SW 1271 (cell line): ENCODE measurements at places on chromosomes 12 and 14.

DNA sequence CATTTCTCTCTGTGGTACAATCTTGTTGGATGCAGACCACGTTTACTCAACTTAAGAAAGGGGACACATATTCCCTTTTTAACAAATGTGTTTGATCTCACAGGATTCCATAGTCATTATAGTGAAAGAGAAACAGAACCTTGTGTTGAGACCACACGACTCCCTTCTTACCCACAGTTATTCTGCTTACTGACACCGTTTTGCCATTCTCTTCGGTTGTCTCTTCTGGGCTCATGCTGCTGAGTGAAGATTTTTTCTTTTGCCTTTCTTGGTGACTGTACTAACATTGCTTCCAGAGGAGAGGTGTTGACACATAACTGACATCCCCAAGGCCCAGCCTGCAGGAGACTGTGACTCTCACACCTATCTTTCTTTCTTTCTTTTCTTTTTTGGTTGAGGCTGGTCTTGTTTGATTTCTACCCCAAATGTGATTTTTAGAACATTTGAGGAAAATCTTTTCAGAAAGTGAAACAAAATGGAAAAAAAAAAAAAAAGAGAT is 61.2 kb upstream of the OTOGL start:
- no peak for DNase-seq

- peak; percentile 92 for DNase-seq
Measured at GRCh38 chr12:124786061-124786964, 77.4 kb downstream of the SCARB1 start.

DNA sequence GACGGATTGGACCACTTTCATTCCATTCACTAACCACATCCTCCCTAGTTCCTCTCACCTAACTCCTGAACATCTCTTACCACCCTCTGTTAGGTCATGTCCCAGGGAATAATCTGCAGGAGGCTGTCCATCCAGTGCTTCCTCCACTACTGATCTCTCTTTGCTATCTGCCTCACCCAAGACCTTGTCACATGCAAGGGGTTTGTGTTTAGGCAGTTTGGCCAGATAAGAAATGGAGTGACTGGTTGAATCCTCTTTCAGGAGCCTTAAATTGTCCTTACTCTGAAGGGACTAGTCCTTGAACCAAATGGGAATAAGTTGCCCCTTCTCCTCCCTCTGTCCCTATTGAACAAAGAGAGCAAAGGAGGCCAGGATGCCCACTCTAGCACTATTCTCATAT is 249.2 kb upstream of the BTG1 start:
- DNase-seq = no peak

DNA sequence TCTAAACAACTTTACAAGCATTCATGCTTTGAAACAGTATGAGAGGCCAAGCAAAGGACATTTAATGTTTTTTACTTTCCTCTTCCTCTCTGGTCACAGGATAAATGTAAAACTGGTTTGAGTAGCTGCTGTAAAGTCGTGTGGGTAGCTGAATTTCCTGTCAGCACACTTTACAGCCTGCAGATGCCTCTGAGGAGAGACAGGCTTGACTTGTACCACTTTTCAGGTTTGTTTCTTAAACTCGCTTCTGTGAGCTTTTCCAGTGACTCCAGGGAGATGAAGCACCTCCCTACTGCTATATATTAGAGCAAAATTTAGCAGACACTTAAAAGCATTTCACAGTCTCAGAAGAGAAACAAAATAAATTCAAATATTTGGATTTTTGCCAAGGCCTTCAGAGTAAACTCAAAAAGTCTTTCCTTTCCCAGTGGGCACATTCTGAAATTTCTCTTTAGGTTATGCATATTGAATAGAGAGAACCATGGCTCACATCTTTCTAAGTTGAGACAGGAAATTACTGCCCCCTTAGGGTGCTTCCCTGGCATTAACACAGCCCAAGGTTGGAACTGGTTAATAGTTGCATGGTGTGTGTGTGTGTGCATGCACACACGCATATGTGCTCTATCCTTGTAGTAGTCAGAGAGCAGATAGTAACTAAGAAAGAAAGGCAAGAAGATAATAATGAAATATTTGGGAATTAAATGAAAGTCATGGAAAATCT is 557.3 kb upstream of the MIS18BP1 start:
- no peak for DNase-seq
